ENCODE measurements at places on chromosomes 4 and X.

- DNase-seq: no peak
Observed at GRCh38 chr4:164989471-164989870, 12.0 kb upstream of the TRIM61 start.

- DNase-seq: no peak
Observed at GRCh38 chrX:103886624-103887023, 54.6 kb upstream of the RAB9B start.

DNA sequence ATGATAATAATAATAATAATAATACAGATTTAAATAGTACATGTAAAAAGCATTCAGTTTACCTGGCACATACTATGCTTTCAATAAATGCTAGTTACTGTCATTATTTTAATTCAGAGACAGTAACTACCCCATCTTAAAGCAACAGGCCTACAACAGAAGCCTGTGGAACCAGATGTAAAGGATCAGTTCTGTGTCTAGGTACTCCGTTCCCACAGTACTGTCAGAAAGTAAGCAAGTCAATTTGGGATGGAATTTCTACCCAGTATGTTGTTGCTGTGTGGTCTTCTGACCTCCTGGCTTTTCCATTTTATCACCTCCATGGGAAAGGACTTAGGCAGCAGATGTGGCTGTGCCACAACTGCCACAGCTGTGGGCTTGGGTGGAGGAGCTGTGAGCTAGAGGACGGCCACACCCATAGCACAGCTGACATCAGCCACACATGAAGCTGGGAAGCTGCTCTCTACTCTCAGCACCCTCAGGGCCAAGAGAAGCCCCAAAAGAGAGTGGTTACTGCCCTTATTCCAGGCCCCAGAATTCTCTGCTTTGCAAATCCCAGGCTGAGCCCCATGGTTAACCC, 102.8 kb downstream of the CBR4 start:
- no peak for DNase-seq

DNA sequence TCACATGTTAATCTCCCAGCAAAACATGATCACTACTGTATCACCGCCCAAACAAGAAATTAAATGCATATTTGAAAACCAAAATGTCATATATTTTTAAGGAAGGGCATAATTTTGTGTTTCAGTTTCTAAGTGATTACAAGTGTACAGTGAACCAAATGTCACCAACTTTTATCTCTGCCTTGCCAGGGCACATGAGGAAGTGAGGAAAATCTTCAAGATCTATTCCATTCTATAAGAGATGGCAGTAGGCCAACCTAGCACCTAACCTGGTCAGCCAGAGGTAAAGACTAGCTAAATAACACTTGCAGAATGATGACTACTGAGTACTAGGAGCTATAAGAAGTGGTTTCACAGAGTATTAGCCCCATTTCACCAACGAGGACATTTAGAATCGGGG, 107.2 kb downstream of the ATP11C start:
- no peak for DNase-seq

DNA sequence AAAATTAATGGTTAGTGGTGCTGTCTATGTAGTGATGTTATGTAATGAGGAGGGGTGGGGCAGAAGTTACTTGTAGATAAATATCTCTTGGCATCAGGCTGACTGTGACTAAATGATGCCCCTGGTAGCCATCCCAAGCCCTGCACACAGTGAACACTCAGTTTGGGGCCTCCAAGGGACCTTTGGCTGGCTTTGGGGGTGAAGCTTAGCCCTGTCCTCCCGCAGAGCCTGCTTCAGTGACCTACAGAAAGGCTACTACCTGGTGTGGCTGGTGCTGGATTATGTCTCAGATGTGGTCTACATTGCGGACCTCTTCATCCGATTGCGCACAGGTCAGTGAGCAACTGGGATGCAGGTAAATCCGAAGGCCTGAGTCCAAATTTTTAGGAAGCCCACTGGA, 7.8 kb downstream of the CNGA2 start:
- DNase-seq: no peak

GRCh38 chr4:21569638-21570037, 378.9 kb downstream of the KCNIP4 start:
- no peak for DNase-seq
